ENCODE measurements at places on chromosomes 3 and 15.
A peak's percentile ranks its signal among the peaks of the same experiment; 100 is the strongest.

DNA sequence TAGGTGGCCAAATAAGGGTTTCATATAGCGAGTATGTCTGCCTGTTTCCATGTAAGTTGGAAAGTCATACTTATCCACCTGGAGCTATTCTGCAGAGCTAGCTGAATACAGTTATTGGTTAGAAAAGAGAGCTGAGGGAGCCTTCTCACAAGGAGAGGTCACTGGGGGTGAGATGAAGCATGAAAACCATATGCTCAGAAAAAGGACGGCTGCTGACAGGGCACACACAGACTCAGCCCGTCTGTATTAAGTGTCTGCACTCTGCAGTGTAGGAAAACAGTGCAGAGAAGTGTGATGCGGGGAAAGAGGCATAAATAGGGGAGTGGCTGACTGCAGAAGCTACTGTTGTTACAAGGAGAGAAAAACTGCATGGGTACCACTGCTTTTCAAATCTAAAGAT is 58.2 kb downstream of the C3orf70 start:
- no peak for DNase-seq

DNA sequence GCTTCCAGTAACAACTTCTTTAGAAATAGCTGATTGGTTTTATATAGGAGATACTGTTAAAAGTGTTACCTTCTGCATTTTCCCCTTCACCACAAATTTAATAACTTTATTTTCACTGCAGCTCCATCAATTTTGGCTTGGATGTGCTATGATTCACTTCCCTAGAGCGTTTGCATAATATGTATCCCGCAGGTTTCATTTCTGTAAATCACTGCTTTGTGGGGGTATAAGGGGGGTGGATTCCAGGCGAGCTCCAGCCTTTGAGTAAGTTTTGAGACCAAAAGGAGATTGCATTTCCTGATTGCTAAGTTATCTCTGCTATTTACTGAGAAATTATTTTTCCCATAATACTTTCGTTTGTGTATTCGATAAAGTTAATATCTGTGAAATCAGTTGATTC is 232.6 kb downstream of the TBL1XR1 start:
- DNase-seq = no peak

DNA sequence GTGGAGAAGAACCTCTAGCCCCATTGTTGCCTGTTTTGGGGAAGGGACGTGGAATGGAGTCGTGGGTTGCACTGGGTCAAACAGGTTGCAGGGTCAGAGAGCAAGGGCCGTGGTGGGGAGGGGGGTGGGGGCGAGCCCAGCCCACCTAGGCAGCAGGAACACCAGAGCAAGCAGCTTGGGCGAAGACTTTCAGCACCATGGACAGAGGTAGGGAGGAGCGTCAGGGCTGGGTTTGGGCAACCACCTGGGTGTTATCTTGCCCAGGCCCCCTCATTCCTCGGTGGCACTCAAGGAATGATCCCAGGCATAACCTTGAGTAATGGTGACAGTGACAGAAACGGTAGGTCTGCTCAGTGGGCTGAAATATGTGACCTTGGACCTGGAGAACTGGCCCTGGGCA is 45.9 kb upstream of the TMEM115 start:
- no peak for DNase-seq

- DNase-seq = no peak
These were observed 52.2 kb downstream of the IMPG2 start for GRCh38 chr3:101268141-101268540.

GRCh38 chr3:98823791-98824190 is 60.7 kb downstream of the ST3GAL6 start:
- DNase-seq = no peak

- DNase-seq = peak; percentile 31
These were observed 1.1 kb downstream of the TMEM158 start for GRCh38 chr3:45224824-45225464.

DNA sequence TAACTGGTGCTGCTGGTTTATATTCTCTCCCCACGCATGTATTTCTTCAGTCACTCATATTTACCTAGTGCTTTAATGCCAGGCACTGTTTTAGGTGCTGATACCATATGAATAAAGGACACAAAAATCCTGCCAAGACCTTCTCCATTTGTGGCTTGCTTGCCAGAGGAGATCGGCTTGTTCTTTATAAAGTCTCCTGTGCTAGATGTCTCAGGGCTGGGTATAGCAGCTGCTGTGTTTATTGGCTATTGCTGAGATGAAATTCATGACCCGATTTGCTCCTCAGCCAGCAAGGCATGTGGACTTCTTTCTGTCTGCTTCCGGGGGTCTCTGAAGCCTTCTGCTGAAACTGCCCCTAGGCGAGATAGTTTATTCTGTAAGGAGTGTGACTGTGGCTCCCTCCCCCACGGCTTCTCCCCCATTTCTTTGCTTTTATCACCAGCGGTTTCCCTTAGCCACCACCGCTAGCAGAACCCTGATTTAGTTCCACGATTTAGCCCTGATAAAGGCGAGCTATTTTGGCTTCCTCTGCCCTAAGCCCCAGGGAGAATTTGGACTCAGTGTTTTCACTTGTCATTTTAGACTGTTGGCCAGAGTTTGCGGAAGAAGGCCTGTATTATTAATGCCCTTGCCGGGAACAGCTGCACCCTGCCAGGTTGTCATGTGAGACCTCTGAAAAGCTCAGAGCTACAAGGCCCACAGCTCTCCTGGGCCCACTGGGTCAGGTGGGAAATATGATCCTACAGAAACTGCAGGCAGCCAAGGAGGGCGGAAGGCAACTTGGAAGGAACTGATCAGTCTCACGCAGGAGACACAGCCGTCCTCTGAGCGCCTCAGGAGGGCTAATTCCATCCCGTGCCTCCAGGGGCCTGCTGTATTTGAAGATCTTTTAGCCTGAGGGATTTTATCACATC is 46.8 kb downstream of the ST6GAL1 start:
- no peak for DNase-seq

GRCh38 chr3:96734273-96735009 is 80.0 kb upstream of the EPHA6 start:
- no peak for DNase-seq

GRCh38 chr15:35535365-35535916 is 10.5 kb downstream of the DPH6 start:
- no peak for DNase-seq

DNA sequence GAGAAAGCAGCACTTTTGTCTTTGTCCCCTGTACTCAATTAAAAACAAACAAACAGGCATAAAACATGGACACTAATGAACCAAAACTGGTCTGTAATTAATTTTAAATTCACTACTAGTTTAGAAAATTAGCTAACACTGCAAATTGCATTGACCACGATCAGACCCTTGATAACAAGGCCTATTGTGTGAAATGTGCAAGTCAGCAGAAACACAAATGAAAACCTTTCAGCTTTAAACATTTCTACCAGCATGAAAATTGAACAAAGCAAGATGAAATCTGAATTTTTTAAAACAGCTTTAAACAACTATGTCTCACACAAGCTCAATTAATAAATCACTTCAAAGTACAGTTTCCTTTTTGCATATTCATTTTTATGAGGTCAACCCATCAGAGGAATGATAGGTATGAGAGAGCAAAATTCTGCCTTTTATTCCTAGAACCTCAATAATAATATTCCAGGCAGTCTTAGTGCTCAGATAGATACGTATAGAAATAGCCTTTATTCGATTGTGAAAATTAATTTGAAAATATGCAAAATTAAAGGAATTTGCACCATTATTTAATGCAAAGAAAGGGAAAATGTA is 27.0 kb upstream of the CHMP2B start:
- no peak for DNase-seq

DNA sequence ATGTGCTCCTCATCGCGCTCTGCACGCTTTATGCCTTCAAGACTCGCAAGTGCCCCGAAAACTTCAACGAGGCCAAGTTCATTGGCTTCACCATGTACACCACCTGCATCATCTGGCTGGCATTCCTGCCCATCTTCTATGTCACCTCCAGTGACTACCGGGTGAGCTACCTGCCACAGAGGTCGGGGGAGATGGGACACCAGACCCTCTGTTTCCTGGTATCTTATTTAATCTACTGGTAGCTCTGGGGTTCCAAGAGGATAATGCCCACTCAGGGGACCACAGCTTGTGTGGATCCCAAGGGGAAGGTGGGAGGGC is 9.1 kb downstream of the GRM2 start:
- no peak for DNase-seq

DNA sequence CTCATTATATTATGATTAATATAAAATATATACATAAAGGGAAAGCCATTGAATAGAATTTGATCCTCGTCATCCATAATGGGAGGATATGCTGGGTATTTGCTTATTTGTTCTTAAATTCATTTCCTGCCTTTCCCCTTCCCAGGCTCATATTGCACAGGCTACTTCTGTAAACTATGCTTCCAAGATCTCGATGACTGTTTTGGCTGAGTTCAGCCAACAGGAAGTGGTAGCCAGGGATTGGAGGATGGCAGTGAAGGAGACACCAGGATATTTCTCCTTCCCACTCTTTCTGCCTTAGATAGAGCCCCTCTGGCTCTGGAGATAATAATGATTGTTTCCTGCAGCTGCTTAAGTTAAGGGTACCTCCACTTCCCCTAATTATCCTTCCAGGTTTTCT is 44.3 kb upstream of the DYNC1LI1 start:
- DNase-seq = no peak

GRCh38 chr3:186516646-186517045 is 27.5 kb downstream of the CRYGS start:
- no peak for DNase-seq

- DNase-seq = peak; percentile 41
These were observed 111.6 kb downstream of the RAB11A start for GRCh38 chr15:65980824-65981456.

DNA sequence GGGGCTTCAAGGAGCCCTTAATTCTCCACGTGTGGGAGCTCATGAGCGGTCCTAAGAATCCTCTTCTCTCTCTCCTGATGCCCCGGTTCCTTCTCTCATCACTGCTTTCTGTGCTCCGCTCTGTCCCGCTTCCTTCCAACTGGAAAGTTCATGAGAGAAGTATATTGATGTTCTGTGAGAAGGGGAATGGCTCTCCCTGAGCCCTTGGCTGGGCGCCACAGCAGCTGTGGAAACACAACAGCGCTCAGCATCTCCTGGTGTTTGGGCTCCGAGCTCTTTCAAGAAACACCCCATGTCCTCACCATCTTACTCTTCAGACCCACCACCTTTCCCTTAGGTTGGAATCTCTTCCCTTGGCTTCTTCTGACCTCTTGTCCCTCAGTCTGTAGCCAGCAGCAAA is 161.7 kb downstream of the VGLL4 start:
- no peak for DNase-seq

- DNase-seq = no peak
These were observed 44.5 kb downstream of the CTDSPL start for GRCh38 chr3:37905987-37906674.

- DNase-seq = no peak
These were observed 67.3 kb upstream of the EOMES start for GRCh38 chr3:27789420-27789819.

DNA sequence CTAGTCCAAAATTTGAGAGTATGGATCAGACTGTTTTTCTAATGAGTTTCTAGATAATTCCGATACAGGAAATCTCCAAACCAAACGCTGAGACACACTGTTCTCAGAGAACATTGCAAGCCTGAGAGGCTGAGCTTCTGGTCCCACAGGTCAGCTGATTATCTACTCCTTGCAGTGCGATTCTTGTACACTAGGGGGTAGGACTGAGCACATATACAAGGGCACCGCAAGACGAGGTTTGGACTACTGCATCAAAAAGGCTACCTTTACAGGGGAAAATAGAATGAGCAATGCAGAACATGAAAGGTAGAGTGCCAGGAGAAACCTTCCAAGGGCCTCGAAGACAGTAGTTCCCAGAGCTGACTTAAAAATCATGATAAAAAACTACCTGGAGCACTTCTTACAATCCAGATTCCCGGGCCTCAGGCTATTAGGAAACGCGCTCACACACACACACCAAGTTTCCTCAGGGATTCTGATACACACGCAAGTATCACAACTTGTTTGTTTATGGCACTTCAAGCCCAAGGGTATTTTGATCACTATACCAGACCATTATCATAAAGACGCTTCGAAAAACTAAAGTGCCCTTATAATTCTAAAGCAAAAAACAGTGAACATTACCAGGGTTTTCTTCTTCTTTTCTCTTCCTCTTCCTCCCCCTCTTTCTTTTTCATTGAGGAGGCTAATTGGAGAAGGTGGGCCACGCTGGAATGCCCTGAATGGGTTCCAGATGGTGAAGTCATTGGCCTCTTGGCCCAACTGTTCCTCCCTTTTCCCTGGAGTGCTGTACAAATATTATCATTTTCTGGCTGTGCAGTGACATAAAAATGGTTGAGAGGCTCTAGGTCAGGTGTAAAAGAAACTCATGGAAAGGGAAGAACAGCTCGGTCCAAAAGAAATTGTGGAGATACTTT is 61.8 kb downstream of the SLC12A8 start:
- DNase-seq = no peak

- DNase-seq = no peak
These were observed 168.0 kb upstream of the MLF1 start for GRCh38 chr3:158403013-158403412.

DNA sequence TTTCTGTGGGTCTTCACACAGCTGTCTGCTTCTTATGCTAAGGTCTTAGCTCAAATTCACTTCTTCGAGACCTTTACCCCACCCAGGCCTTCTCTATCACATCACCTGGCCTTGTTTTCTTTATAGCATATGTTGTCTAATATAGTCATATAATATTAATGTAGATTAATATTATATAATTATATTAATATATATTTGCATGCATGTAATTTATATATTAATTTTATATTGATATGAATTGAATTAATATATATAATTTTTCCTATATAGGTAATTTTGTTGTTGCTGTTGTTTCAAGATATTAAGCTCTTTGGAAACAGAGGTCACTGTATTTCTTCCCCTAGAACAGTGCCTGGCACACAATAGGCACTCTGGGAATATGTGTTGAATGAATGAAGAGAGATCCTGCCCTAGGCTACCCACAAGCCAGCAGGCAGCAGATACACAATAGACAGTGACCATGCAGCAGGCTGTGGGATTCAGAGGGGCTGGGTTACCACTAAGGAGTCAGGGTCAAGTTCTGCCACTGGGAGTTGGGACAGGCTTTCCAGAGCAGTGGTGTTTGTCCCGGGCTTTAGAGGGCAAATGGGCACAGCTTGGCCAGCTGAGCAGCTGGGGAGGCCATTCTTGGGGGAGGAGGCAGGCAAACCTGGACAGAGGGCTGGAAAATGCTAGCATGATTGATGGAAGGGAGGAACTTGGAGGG is 126.3 kb downstream of the DNAJB8 start:
- no peak for DNase-seq

DNA sequence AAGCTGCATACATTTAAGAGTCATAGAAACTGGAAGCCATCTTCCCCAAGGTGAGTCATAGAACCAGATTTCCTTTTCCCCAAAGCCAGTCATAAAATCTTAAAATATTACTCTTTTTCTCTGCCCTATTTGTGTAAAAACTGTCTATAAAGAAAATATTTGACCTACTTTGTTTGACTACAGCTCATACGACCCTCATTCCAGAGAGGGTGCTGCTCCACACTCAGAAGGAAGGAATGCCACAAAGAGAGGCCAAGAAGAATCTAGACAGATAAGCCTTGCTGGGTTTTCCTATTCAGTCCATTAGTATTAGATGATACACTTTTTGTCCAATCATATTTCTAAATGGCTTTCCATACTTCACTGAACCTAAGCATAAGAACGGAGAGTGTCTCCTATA is 671.6 kb upstream of the SGO1 start:
- no peak for DNase-seq
